ENCODE measurements at places on chromosomes 5 and 9.

- no peak for DNase-seq
Observed at GRCh38 chr9:95570646-95571045, 53.9 kb upstream of the PTCH1 start.

GRCh38 chr9:127742435-127743088, 7.5 kb upstream of the TOR2A start:
- no peak for DNase-seq

DNA sequence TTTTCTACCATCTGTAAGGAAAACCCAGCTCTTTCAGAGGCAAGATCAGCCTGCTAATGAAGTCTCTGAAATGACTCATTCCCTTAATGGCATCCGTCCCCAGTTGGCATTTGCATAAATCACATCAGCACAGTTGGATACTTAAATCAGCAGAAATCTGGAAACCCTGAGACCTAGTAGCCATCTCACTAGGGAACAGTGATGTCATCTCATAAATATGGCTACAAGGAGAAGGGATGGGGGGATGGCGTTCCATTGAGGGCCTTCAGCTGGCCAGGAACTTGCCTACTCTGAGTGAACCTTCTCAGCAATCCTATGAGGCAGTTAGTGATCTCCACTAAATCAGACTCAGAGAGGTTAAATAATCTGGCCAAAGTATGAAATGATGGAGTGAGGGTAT, 81.8 kb downstream of the CMYA5 start:
- DNase-seq = no peak

DNA sequence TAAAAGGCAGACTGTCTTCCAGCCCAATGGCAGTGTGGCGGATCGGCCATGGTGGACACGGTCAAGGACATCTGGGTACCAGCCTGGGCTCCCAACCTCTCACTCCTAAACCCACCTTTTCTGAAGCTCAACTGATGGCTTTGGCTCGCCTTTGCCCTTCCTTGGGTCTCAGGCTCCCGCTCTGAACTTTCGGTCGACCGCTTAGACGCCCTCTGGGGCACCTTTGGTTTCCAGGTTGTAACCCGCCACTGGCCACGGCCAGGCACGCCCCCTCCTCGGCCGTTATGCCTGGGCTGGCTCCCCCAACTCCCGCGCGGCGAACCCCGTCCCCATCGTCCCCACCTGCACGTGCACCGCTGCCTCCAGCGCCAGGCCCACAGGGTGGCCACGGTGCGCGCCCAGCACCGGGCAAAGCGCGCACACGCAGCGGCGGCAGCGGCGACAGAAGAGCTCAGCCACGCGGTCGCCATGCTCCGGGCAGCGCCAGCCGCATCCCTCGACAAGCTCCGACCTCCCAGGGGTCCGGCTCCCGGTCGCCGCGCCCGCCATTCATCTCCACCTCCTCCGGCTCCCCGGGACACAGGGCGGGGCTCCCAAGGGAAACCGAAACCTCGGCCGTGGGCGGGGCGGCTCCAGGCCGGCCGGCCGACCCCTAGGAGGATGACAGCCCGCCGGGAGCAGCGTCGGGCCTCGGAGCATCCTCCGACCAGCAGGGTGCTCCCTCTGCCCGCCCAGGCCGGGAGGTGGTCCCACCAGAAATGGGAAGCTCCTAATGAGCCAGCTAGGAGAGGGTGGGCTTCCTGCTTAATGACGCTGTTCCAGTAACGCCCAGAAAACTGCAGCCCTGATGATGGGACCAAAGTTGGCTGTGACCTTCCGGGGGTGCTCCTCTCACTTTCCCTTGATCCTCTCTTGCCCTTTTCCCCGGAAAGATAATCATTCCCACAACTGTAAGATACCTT, at the start of gene TRIM14:
TSS of gene TRIM14 (minus strand) at position 583 of the 962 bp plus-strand sequence. CDS start at position 549, 34 bp downstream.
- peak; percentile 56 for DNase-seq

DNA sequence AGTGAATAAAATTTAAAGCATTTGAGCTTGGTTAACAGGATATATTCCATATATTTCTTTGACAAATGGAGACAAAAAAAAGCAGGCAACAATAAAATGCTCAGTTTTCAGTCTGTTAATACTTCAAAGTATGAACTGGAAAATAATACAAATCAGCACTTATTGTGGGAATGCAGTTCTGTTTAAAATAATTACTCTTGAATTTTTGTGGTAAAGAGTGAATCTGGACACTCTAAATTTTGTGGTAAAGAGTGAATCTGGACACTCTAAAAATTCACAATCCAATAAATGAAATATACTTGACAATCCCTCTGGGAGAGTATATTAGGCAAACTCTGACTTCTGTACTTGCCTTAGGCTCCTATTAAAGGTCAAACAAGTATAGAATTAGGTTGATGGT, 141.9 kb upstream of the RASA1 start:
- no peak for DNase-seq

DNA sequence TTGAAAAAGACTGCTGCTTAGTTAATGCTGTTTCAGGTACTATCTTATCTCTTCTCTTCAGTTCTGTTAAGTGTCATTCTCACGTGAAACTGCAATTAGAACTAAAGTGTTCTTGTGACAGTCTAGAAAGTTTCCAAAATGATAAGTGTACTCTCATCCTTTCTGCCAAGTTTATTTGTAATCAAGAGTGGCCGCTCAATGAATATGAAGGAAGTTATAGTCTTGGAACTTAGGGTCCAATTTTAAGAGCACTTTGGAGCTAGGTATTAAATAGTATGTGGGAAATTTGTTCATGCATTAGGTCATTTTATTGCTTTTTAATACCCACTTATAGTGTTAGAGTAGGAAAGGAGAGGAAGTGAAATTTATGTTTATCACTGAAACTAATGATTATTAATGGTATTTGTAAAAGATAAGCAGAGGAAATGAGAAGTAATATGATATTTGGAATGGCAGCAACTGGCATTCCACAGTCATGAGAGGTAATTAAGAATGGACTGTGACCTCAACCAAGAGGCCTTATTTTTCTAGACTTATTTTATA, 20.4 kb downstream of the XRCC4 start:
- no peak for DNase-seq

- DNase-seq = no peak
Observed at GRCh38 chr5:123476731-123477130, 35.2 kb upstream of the CSNK1G3 start.

DNA sequence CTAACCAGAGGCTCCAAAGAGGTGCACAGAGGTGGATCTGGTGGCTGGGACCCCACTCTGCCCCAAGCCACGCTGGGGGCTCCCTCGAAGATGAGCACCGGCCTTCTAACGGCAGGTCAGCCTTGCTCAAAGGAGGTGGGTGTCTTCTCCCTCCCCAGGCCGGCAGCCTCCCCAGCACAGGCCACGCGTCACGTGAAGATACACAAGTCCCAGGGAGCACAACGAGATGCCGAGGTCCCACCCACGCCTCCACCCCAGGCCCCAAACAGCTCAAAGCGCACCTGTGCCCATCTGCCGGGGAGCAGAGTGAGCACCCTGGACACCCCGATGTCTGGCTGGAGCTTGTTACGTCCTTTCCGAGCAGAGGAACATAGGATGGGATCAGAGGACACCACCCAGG, 12.1 kb downstream of the PNPLA7 start:
- DNase-seq = no peak

GRCh38 chr5:180611140-180611850, 20.0 kb upstream of the SCGB3A1 start:
- no peak for DNase-seq

- no peak for DNase-seq
Observed at GRCh38 chr5:87885758-87886157, 382.9 kb downstream of the TMEM161B start.

DNA sequence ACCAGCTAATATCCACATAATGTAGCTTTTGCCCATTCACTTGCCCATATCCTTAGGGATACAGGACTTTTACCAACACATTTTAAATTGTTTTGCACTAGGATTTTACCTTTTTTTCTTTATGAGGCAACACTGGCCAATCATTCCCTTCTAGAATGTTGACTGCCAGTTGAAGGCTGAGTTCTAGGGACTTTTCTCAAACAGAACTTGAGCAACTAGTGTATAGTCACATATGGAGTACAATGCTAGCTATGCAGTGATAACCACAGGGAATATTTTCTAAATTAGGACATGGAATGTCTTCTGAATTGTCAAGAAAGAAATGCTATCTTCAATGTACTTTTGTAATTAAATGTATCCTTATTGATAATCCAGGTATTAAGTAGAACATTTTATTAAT, 133.6 kb downstream of the OXCT1 start:
- DNase-seq = no peak

DNA sequence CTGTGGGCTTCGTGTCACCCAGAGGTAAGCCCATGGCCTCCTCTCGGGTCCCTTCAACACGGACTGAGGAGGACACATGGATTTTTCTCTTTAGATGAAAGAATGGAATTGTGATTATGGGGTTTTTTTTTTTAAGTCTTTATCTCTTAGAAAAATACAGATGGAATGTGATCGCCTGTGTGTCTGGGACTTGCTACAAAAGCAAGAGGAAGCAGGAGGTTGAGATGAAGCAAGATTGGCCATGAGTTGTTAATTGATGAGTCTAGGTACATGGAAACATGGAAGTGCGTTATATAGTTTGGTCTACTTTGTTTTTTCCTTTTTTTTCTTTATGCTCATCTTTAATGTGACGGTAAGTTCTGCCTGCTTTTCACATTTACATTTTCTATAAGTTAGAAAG, 14.6 kb downstream of the USP20 start:
- no peak for DNase-seq

DNA sequence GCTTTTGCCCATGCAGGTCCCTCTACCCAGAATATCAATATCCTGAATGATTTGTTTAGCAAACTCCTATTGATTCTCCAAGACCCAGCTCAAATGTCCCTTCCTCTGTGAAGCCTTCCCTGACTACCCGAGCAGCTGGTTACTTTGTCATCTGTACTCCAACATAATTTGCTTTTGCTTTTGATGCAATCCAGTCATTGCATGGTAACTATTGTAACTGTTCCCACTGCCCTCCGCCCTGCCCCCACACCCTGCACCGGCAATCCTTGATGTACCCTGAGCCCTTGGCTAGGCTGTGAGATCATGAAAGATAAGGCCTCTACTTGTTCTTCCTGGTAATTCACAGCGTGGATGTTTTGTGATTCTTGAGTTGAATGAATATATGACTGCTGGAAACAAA, 119.9 kb upstream of the BOD1 start:
- no peak for DNase-seq

- no peak for DNase-seq
Observed at GRCh38 chr5:84524491-84524890, 139.8 kb upstream of the EDIL3 start.

- no peak for DNase-seq
Observed at GRCh38 chr5:162800301-162800700, 637.1 kb upstream of the CCNG1 start.

GRCh38 chr5:172303572-172304335, 20.2 kb upstream of the UBTD2 start:
- DNase-seq = no peak

- DNase-seq = no peak
Observed at GRCh38 chr5:13943676-13944075, 812 bp downstream of the DNAH5 start.

DNA sequence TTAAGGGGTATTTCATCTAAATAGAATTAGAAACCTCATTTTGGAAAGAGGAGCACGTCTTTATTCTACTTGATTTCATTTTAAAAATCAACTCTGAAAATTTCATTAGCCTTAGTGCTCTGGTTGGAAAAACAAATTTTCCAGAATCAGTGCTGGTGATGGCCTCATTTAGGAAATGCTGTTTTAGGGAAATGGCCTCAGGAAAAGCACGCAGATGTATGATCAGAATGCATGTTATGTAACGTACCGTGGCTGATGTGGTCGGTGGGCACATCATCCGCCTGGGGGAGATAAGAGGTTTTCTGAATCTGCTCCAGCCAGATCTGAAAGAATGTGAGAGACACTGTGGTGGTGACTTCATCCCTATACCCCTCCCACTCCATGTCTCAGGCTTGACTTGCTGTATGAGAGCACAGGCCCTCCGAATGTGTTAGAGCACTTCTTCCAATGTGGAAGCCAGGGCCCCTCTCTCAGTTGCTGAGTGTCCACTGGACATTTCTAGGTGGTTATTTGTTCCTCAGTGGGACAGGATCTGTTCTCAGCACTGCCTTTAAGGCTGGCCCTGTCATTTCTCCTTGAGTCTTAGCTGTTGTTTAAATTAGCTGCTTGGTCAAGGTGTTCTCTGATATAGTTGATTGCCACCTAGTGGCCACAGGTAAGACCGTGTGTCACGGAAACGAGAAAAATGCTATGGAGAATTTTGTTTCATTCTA, 96.5 kb downstream of the ARHGAP26 start:
- DNase-seq = peak; percentile 13

GRCh38 chr5:8436924-8437323, 568.0 kb downstream of the MTRR start:
- no peak for DNase-seq

DNA sequence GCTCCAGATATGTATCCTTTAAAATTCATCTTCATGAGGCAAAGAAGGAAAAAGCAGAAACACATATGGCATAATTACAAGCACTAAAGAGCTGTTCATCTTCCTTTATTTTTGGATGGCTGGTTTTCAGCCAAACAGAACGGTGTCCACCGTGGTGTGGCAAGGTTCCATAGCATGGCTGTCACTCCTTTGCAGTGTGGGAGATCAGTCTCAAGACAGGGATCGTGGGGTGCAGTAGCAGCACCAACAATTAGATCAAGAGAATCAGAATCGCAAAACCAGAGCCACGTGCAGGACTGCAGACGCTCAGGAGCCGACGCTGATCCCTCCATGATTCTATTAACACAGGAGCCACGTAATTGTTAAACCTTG, 79.5 kb downstream of the SEMA4D start:
- no peak for DNase-seq

DNA sequence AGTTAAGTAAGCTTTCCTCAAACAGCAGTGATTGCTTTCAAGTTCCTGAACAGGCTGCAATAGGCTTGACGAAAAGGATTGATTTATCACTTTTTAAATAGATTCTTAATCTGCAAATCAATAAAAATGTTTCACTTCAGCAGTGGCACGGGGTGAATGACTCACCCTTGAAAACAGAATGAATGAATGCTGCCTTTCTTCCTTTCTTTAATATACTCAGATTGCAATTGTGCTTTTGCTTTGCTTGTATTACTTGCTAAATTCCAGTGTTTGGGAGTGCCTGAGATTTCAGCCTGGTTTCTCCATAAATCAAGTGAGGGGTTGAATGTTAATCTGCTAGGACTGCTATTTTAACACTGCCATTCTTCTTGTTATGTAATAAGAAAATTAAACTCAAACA, 1293.8 kb downstream of the PTPRD start:
- DNase-seq = no peak

- no peak for DNase-seq
Observed at GRCh38 chr9:120177121-120177520, 402.8 kb downstream of the CDK5RAP2 start.

DNA sequence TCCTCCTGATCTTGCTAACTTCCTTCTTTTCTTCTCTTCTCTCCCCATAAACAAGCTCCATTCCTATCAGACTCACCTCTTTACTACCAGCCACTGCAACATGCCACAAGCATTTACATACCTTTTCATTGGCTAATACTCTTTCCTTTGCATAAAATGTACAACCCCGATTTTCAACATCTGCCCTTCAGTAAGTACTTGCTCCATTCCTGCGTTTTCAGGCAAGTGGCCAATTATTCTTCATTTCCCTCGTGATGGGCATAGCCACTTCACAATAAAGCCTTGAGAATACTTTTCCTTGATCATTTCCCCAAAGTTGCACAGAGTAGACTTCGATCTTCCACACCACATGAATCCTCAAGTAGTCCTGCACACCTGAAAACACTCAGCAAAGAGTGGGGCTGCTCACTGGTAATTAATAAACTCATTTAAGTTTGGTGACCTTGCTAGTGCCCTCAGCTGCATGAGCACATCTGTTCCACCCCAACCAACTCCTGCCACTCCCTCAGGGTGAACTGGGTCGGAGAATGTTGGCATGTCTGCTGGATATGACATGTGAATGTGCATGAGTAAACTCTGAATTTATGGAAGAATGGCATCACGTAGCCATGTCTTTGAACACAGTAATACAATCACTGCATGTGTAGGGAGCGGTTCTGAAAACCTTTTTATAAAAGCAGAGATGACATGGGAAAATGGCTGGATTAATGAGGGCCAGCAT, 535.8 kb downstream of the SEMA5A start:
- no peak for DNase-seq

Measured in stimulated activated CD4-positive, alpha-beta T cell treated with anti-CD3 and anti-CD28 coated beads, Interleukin-12 subunit alpha, Interleukin-12 subunit beta, amount 100 ng/mL, for 4 hours (primary cell).